Right cardiac atrium (tissue), 5 donors: ENCODE measurements at places on chromosomes 6 and 20. TPM values are rescaled to one million over a fixed set of nuclear protein-coding genes. Genes with fewer than 3 reads are reported as not detected.

GRCh38 chr20:46563170-46563859 is 12.9 kb upstream of the OCSTAMP start:
- DNase-seq: no peak

- DNase-seq: no peak
These were observed 369.5 kb downstream of the THBS2 start for GRCh38 chr6:168884050-168884645.

DNA sequence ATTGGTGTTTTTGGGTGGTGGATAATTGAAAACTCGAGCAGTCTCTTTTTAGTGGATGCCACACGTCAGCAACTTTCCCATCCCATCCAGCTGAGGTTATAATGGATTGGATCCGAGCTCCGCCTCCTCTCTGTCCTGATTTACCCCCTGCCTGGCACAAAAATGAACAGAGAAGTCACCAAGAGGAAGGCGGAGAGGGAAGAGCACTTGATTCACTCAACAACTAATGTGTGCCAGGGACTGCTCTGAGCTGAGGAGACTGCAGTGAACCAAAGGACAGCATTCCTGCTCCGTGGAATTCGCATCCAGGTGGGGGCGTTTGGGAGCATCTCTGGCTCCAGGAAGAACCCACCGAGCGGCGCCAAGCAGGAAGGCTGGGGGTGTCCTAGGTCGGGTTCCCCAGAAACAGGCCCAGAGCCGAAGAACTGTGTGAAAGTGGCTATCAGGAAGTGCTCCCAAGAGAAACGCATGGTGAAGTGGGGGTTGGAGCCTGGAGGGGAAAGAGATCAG is 95.8 kb upstream of the NAA20 start:
- DNase-seq: no peak

DNA sequence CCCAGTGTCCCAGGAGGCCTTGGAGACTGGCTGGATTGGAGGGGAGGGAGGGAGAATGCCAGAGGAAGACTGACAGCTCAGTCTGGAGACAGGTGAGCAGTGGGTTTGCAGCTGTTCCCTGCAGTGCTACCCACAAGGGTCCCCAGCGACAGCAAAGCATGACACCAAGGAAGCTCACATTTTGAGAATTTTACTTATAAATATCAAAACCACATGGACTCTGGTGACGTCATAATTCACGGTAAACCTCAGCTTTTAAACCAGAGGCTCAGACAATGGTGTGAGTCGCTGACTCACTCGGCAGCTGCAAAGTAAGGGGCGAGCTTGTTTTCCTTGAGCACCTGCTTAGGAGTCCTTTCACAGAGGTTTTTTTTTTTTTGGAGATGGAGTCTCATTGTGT is 65.2 kb downstream of the THBS2 start:
- no peak for DNase-seq

- DNase-seq: no peak
These were observed 92.9 kb downstream of the SPTLC3 start for GRCh38 chr20:13101706-13102105.

- DNase-seq: no peak
These were observed 8.4 kb downstream of the GGT7 start for GRCh38 chr20:34864216-34864615.

- DNase-seq: peak; percentile 22
These were observed 640.5 kb downstream of the DHX35 start for GRCh38 chr20:39602649-39603048.

- no peak for DNase-seq
These were observed 62.4 kb upstream of the TNFAIP3 start for GRCh38 chr6:137804637-137805036.

DNA sequence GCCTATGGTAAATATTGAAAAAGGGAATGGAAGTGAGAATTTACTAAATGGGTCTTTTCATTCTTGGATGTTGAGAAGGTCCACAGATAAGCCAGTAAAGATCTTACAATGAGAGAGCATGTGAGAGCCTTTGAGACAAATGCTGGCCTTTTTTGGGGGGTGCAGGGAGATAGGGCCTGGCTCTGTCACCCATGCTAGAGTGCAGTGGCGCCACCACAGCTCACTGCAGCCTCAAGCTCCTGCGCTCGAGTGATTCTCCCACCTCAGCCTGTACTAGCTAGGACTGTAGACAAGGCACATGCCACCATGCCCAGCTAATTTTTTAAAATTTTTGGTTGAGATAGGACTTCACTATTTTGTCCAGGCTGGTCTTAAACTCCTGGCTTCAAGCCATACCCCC is 63.2 kb upstream of the TMEM181 start:
- no peak for DNase-seq

DNA sequence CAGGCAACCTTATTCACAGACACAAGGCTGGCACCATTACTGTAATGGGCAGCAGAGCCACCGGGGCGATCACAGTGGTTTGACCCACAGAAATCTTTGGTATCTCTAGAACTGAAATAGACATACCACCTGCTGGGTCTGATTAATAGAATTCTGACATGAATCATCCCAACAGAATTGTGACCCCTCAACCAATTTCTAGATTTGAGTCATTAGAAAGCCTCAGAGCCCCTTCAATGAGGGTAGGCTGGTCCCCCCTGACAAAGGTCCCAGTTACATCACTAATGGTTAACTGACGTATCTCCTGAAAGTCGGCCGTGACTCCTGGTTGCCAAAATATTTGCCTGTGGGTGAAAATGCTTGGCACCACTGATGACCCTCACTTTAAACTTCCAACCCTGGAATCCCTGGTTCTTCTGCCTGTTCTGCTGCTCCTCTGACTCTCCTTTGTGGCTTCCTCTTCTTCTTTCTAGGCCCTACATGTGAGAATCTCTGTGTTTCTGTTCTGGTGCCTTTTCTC is 124.9 kb upstream of the ARID1B start:
- DNase-seq: no peak

GRCh38 chr20:5205348-5206210 is 78.8 kb downstream of the CDS2 start:
- DNase-seq: peak; percentile 86

DNA sequence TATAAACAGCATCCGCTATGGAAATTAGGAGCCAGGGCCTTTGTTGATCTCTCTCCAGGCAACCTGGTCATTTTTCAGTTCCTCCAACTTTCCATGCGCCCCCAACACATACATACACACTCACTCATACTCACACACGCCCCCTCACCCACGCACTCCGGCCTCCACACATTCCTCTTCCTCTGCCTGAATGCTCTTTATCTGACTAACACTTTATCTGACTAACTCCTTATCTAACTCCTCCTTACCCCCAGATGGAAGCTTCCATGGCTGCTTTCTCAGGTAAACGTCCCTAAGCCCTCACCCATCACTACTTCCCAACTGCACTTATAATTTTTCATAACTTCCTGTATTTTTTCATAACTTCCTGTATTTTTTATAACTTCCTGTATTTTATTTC is 17.4 kb downstream of the CASS4 start:
- no peak for DNase-seq

GRCh38 chr6:119539066-119539746 is 189.6 kb upstream of the MAN1A1 start:
- DNase-seq: no peak

DNA sequence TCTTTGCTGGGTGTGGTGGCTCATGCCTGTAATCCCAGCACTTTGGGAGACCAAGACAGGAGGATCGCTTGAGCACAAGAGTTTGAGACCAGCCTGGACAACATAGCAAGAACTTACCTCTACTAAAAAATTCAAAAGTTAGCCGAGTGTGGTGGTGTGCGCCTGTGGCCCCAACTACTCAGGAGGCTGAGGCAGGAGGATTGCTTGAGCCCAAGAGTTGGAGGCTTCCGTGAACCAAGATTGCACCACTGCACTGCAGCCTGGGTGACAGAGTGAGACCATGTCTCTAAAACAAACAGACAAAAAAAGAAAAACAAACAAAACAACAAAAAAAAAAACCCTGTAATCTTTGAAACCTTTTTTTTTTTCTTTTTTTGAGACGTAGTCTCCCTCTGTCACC is 67.5 kb downstream of the CAP2 start:
- no peak for DNase-seq

HLA-DMB gene
- 6.0 TPM for polyA plus RNA-seq

SCRT2 gene
- not detected for polyA plus RNA-seq

CDK5RAP1 gene
- polyA plus RNA-seq: 26.0 TPM

LTA gene
- 0.07 TPM for polyA plus RNA-seq

ZHX3 gene
- 11.6 TPM for polyA plus RNA-seq

OR2B6 gene
- not detected for polyA plus RNA-seq
